ENCODE measurements at places on chromosomes 13 and 19. TPM values are rescaled to one million over a fixed set of nuclear protein-coding genes. Genes with fewer than 3 reads are reported as not detected.

KCNN4 gene
- total RNA-seq: 3.0 TPM

DNA sequence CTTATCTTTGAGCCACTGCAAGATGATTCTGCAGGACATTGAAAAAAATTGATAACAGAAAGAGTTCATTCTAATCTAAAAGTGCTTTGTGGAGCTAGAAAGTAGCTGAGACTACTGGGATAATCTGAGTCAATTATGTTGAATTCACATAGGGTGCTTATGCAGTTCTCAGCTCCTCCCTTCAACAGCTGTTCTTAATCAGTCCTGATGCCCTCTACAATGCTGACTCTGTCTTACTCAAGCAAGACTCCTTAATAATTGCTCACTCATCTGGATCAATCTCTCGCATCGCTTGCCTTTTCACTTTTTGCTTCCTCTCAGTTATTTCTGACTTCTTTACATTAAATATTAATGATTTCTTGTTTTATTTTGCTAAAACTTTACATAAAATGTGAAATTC lies 182.1 kb downstream of the PCDH17 start:
- no peak for DNase-seq

GRCh38 chr19:33032218-33032781 lies 32.4 kb downstream of the RHPN2 start:
- no peak for DNase-seq

LGI4 gene
- total RNA-seq: 244 TPM

DNA sequence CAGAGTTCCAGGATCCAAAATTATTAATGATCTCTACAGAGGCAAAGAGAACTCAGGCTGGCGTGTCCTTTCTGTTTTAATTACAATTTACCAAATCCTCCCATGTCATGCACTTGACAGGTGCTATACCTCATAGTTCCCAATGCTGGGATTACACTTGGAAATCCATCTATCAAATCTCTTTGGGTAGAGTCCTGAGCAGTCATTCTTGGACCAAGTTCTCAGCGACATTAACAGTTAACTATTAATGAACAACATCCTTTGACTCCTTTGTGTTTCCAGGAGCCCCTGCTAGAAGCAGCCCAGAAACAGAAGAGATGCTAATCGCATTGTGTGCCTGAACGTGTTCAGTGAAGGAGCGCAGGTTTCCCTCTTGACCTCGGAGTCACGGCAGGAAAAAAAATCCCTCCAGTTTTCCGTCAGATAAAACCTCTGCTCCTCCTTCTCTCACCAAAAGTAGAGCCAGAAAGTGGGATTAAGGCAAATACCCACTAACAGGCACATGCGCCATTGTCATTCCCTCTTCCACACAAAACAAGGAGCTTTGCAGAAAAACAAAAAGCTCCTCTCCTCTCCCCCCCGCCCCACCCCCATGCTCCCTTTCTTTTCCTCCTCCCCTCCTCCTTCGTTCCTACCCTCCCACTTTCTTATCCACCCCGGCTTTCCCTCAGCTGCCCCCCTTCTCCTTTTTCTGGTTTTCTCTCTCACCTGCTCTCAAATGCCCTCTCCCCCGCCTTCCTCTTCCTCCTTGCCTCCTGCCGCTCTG lies 224.7 kb downstream of the ZIC5 start:
- DNase-seq: no peak

- DNase-seq: no peak
These were observed 725.2 kb upstream of the SLITRK1 start for GRCh38 chr13:84607261-84608013.

DNA sequence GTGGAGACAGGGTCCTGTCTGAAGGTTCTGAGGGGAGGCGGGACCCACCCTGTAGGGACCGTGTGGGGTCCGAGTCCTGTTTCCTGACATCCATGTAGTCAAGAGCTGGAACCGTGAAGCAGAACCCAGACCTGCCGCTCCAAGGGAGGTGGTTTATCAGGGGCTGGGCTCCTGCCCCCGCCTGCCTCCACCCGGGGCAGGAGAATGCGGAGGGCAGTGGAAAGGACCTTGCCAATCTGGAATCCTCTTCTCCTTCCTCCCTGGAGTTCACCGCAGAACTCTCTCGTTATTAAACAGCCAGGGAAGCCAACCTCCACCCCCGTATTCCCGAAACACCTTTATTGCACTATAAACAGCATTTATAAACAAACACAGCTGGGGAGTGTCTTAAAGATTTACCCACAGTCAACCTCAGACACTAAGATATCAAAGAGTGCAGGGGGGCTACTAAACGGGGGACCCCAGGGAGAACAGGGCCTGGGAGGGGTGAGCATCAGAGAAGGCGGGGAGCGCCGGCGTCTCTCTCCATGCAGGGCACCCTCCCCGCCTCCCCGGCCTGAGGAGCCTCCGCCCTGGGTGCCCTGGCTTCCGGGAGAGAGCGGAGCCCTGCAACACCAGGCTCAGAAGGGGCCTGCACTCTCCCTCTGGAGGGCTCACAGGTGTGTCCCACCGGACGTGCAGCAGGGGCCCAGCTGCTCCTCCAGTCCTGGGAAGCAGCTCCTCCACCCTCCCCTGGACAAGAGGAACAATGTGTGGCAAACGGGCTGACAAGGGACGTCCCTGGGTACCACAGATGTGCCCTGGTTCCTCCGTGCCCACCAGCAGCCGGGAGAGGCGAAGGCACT lies 3.6 kb downstream of the C2CD4C start:
- DNase-seq: peak; percentile 36

DNA sequence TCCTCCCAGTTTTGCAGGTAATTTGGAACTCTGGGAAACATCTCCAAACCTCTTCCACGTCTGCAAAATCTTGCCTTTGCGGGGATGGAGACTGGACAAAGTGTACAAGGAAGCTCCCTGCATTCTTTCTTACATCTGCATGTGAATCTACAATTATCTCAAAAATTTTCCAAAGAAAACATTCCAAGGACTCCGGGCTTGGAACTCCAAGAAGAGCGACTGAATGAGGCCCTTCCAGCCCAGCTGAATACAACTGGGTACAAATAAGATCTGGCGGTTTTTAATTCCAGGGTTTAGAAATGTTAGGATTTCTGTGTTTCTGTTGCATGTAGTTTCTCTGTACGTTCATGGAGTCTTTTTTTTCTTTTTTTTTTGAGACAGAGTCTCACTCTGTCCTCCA lies 28.5 kb downstream of the EXOC3L2 start:
- DNase-seq: no peak

DNA sequence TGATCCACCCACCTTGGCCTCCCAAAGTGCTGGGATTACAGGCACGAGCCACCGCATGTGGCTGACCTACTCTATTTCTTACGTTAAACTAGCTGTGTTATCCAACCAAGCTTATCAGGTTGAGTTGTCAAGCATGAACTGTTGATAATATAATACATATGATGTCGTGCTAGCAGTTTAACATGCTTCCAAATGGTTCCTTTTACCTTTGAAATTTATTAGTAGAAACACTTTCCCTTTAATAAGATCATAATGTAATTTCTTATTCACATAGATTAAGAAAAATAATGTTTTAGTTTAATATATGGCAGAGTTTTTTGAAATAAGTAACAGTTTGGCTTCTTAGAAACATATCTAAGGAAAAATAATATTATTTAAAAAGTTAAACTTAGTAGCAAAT lies 34.4 kb upstream of the VWA8 start:
- DNase-seq: no peak

- DNase-seq: no peak
These were observed 413.1 kb upstream of the ARGLU1 start for GRCh38 chr13:106981051-106981450.

DNA sequence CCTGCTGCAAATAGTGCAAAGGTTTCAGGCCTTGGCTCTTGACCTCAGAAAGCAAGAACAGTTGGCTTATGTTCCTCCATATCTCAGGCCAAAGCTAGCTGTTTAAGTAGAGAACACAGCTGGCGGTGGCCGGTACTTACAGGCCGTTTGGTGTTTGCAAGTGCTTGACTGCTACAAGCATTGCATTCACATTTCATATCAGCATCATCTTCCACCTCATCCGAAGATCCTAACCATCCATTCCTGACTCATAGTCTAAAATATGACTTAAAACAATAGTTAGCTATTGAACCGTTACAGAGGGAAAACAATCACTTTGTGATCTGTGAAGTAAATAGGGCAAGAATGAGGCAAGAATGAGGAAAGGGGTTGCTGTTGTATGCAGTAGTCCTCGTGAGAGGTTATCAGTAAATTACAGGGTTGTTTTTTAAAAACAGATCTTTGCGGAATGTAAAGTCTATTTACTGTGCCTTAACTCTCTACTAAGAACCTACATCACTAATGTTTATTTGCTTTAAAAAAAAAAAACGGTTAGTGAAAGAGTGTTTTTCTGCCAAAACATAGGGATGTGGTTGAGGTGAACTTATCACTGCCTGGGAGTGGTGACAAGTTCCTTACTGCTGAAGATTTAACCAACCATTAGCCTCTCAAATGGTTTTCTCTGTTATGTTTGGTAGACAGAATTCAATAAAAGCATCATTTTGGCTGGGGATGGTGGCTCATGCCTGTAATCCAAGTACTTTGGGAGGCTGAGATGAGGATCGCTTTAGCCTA lies 21.6 kb upstream of the WDR88 start:
- no peak for DNase-seq

DNA sequence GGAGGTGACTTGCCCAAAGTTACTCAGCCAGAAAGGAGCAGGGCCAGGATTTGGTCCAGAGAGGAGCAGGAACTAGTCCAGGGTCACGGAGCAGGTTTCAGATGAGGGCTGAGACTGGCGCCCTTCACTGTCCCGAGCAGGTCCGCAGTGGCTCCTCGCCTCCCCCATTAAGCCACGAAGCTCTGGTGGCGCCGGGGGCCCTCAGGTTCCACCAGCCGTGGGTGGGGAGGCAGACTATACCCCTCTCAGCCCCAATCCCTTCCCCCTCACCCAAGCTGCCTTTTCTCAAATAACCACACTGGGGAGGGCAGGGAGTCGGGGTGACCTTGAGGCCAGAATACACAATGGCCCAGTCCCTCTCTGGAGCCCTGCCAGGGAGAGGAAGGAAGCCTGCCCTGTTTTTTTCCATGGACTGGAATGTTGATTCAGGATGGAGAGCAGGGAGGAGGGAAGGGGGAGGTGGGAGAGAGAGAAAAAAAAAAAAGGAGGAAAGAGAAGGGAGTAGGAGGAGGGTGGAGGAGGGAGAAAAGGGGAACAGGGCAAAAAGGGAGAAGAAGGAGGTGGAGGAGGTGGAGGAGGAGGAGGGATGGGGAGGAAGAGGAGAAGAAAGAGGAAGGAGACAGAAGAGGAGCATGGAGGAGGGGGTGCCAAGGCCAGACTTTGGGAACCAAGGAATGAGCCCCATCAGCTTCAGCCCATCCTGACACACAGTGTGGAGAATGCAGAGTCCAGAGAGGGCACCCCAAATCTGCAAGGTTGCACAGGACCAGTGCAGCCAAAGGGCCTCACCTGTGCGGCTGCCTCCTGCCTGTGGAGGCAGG lies 19.7 kb downstream of the CEACAM16 start:
- peak; percentile 81 for DNase-seq

DNA sequence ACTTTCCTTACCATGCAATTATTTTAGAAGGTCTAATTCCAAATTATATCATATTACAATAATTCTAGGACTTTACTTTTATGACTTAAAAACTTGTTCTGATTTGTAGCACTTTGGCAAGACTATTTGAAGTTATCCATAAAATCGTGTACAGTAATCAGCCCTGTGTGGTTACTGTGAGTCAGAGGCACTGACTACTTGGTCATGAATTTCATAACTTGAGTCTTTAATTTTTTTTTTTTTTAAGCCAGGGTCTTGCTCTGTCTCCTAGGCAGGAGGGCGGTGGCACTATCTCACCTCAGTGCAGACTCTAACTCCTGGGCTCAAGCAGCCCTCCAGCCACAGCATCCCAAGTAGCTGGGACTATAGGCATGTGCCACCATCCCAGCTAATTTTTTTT lies 1319.2 kb upstream of the SLC10A2 start:
- DNase-seq: no peak

- peak; percentile 36 for DNase-seq
These were observed 46.1 kb upstream of the TUBGCP3 start for GRCh38 chr13:112634102-112634501.

GRCh38 chr19:1064661-1065605 lies 2.0 kb upstream of the ARHGAP45 start:
- DNase-seq: peak; percentile 76

ADM5 gene
- total RNA-seq: 3.7 TPM

GRCh38 chr13:59568306-59568705 lies 595.4 kb downstream of the DIAPH3 start:
- no peak for DNase-seq

DNA sequence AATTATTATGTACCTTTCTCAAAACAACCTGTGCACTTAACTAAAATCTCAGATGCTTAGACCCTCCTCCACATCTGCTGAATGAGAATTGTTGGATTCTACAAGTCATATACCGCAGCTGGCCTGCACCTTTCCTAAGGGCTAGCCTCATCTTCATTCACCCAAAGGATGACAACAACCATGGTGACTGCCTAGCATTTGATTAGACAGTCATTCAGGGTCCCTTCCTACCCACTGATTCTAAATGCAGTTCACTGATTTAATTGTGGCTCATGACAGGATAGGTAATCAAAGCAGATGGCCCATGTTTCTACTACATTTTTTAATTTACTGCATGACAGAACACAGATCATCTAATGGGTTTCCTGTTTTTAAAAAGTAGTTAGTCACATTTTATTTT lies 551.9 kb upstream of the SLC10A2 start:
- no peak for DNase-seq

- DNase-seq: no peak
These were observed 2.8 kb downstream of the GSX1 start for GRCh38 chr13:27794921-27795717.

Measured in sciatic nerve (tissue), 2 donors.